ENCODE measurements at places on chromosomes 16 and 17. TPM values are rescaled to one million over a fixed set of nuclear protein-coding genes. Genes with fewer than 3 reads are reported as not detected.
A peak's percentile ranks its signal among the peaks of the same experiment; 100 is the strongest.

DHRS7C gene
- polyA plus RNA-seq: not detected

CLEC19A gene
- not detected for polyA plus RNA-seq

CDRT15 gene
- polyA plus RNA-seq: not detected

PYY gene
- polyA plus RNA-seq: not detected

- DNase-seq: no peak
- H3K4me1 ChIP-seq: peaks cover 51% of the 10 kb centered on the region
- peaks cover 6% of the 10 kb centered on the region for H3K27me3 ChIP-seq
- no peak overlapping the region for H3K27ac ChIP-seq
These were observed 1.0 kb downstream of the TEPSIN start for GRCh38 chr17:81237591-81238489.

- H3K4me1 ChIP-seq: no peaks in the 10 kb centered on the region
- H3K36me3 ChIP-seq: no peaks in the 10 kb centered on the region
- no peak overlapping the region for H3K4me3 ChIP-seq
- no peak for DNase-seq
- H3K27ac ChIP-seq: no peak overlapping the region
- peaks cover 5% of the 10 kb centered on the region for H3K27me3 ChIP-seq
These were observed 148.4 kb upstream of the FAM20A start for GRCh38 chr17:68749349-68750207.

GRCh38 chr17:50172936-50173334 lies 7.1 kb downstream of the SGCA start:
- H3K36me3 ChIP-seq: no peaks in the 10 kb centered on the region
- no peak overlapping the region for H3K4me3 ChIP-seq
- H3K27ac ChIP-seq: no peak overlapping the region
- peaks cover 13% of the 10 kb centered on the region for H3K4me1 ChIP-seq
- no peak for DNase-seq

GRCh38 chr16:1129106-1129960 lies 23.6 kb upstream of the CACNA1H start:
- no peaks in the 10 kb centered on the region for H3K4me1 ChIP-seq
- no peak overlapping the region for H3K27ac ChIP-seq
- no peak for DNase-seq
- no peak overlapping the region for H3K4me3 ChIP-seq

- peak overlapping the region; percentile 91 for H3K27ac ChIP-seq
- H3K4me1 ChIP-seq: peaks cover 42% of the 10 kb centered on the region
- H3K4me3 ChIP-seq: peak overlapping the region; percentile 79
- peaks cover 19% of the 10 kb centered on the region for H3K27me3 ChIP-seq
- H3K36me3 ChIP-seq: no peaks in the 10 kb centered on the region
These were observed 994 bp downstream of the IGFBP4 start for GRCh38 chr17:40443988-40444899.

- peaks cover 9% of the 10 kb centered on the region for H3K36me3 ChIP-seq
- peaks cover 5% of the 10 kb centered on the region for H3K27me3 ChIP-seq
- H3K4me3 ChIP-seq: no peak overlapping the region
- DNase-seq: no peak
- H3K27ac ChIP-seq: no peak overlapping the region
These were observed 97.8 kb upstream of the MAF start for GRCh38 chr16:79698341-79698753.

GRCh38 chr16:67548265-67549126 lies 13.8 kb upstream of the CTCF start:
- peaks cover 10% of the 10 kb centered on the region for H3K4me1 ChIP-seq
- no peaks in the 10 kb centered on the region for H3K36me3 ChIP-seq
- H3K27ac ChIP-seq: no peak overlapping the region
- DNase-seq: no peak
- no peak overlapping the region for H3K4me3 ChIP-seq
